ENCODE measurements at places on chromosomes 3 and 15. TPM values are rescaled to one million over a fixed set of nuclear protein-coding genes. Genes with fewer than 3 reads are reported as not detected.

UPK1B gene
- total RNA-seq: not detected

ZDHHC23 gene
- 6.3 TPM for total RNA-seq

SELENOS gene
- total RNA-seq: 56.6 TPM

PLSCR2 gene
- total RNA-seq: not detected
